CD4-positive, alpha-beta T cell treated with Interleukin-1 beta for 1 hour (primary cell): ENCODE measurements at places on chromosomes 3 and 15.
A peak's percentile ranks its signal among the peaks of the same experiment; 100 is the strongest.

- no peak for DNase-seq
Measured at GRCh38 chr3:74149466-74149865, 465.0 kb downstream of the CNTN3 start.

DNA sequence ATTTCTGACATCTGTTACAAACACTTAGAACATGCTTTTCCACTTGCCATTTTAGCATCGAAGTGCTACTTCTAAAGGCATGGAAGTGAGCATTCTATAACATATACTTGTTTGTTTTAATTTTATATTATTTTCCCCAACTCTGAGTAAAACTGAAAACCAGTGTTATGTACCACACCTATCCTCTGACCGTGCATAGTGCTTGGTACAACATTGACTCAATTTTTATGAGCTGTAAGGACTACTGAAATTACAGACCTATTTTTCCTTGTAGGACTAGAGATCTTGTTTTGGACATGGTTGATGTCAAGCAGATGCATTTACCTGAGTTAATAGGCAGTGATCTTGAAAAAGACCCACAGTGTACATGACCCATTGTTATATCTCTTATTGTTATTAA, 51.5 kb upstream of the CCNB2 start:
- DNase-seq = no peak

- DNase-seq = no peak
Measured at GRCh38 chr3:12509466-12509865, 25.2 kb downstream of the TSEN2 start.

DNA sequence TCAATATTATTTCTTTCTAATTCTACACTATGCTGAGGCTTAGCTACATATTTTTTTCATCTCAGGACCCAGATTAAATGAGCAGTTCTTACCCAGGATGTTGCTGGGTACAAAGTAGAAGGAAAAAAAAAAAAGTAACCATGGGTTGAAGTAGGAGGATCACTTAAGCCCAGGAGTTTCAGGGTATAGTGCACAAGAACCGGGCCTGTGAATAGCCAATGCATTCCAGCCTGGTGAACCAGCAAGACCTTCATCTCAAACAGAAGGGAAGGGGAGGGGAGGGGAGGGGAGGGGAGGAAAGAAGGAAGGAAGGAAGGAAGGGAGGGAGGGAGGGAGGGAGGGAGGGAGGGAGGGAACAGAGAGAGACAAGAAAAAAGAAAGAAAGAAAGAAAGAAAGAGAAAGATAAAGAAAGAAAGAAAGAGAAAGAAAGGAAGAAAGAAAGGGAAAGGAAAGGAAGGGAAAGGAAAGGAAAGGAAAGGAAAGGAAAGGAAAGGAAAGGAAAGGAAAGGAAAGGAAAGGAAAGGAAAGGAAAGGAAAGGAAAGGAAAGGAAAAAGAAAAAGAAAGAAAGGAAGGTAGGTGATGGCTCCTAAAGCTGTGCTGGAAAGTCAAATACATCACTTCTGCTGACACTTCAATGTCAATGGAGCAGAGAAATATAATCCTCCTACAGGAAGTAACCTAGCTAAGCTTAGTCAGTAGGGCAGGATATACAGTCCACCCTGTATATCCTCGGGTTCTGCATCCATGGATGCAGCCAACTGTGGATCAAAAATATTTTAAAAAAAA, 206.8 kb upstream of the TGFBR2 start:
- DNase-seq = no peak

- DNase-seq = no peak
Measured at GRCh38 chr3:47429476-47430270, 46.1 kb downstream of the SCAP start.

GRCh38 chr3:50170689-50171088, 15.6 kb downstream of the SEMA3F start:
- DNase-seq = peak; percentile 58
